ENCODE measurements at places on chromosomes 4 and X. TPM values are rescaled to one million over a fixed set of nuclear protein-coding genes. Genes with fewer than 3 reads are reported as not detected.

- no peak for DNase-seq
These were observed 200.3 kb upstream of the TENM3 start for GRCh38 chr4:182042945-182043344.

DNA sequence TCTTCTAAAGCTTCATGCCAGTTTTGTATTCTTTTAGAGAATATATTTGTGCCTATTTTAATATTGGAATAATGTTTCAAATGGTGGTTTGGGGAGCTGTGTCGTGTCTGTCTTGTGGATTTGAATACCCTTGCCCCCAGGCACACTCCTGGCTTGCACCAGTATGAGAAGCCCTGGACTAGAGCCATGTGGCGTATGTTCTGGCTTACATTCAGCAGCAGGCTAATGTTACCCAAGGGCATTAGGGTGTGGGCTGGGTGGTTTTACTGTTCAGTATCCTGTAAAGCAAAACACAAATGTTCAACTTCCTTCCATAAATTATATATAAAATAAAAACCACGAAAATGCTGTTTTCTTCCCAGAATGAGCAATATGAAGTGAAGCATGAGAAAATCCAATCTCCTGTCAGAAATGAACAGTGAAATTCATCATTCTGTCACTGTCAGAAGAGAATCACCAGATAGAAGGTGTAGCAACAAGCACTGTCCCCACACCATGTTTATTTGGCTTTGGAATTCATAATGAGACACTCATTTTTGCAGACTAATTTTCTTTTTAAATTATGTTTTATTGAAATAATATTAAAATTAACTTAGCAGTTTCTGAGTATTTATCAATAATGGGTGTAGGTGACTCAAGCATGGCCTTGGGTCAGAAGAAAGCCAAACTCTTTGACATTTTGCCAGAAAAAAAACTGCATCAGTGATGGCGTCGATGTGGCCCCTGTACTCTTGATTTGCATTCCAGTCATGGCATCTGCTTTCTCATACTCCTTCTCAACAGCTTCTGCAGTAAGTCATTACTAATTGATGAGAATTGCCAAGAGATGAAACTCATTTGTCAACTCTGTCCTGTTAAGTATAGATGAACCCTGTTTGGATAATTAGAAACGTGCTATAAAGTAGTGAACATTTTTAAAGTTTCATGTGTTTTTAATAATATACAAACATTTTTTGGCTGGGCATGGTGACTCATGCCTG lies 43.8 kb downstream of the WWC2 start:
- peak; percentile 36 for DNase-seq

- DNase-seq: no peak
These were observed 620.7 kb downstream of the RPA4 start for GRCh38 chrX:97504431-97504830.

- DNase-seq: no peak
These were observed 12.9 kb downstream of the SMIM9 start for GRCh38 chrX:154821523-154821922.

GRCh38 chrX:18146954-18147353 lies 73.7 kb downstream of the BEND2 start:
- DNase-seq: no peak

GRCh38 chrX:77389891-77390290 lies 57.3 kb upstream of the FGF16 start:
- DNase-seq: no peak

- DNase-seq: no peak
These were observed 70.9 kb downstream of the DDX60 start for GRCh38 chr4:168247603-168248002.

DNA sequence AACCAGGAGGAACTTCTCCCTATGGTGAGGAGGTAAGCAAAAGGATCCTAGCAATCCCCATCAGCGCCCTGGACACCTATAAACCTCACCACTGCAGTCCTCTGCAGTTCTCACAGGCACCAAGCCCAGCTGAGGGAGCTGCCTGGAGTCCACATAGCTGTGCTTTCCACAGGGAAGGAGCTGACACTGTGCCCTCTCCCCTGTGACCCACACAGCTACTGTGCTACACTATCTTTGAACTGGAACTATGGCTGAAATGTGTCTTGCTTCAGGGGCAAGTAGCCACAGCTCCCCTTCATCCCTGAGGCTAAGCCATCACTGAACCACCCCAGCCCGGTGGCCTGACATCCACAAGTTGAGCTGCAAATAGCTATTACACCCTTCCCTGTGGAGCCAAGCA lies 208.5 kb upstream of the RPL34 start:
- no peak for DNase-seq

GRCh38 chr4:76896614-76897535 lies 1.1 kb downstream of the SOWAHB start:
- peak; percentile 45 for DNase-seq

- DNase-seq: no peak
These were observed 39.4 kb downstream of the RAPGEF2 start for GRCh38 chr4:159142241-159142640.

- no peak for DNase-seq
These were observed 41.0 kb downstream of the RAI2 start for GRCh38 chrX:17820100-17820499.

GRCh38 chrX:71067712-71068043 lies 456 bp downstream of the SNX12 start:
- DNase-seq: no peak

- DNase-seq: no peak
These were observed 28.6 kb upstream of the MXD4 start for GRCh38 chr4:2290488-2290887.

- DNase-seq: no peak
These were observed 241.1 kb downstream of the AFAP1 start for GRCh38 chr4:7698584-7698983.

GRCh38 chr4:180500154-180500553 lies 1743.0 kb upstream of the TENM3 start:
- DNase-seq: no peak

DNA sequence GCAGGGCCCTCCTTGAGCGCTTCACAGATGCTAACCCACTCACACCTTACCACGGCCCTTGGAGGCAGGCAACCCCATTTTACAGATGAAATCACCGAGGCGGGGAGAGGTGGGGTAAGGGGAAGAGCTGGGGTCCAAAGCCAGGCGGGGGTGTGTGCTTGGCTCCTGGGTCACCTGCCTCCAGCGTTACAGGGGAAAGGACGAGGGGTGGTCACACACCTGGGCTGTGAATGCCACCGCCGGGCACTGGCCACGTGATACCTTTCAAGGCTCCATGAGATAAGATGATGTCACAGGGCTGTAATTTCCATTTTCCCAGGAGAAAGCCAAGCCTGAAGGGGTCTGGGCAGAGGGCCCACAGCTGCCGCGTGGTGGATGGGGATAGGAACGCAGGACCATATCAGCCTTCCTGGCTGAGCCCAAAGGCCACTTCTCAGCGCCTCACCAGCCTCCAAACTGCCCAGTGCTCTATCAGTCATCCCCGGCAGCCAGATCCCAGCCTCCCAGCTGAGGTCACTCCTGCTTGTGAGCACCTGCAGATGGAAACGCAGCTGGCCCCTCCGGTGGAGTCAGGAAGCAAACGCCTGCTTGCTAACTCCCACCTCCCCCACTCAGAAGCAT lies 62.4 kb upstream of the CRMP1 start:
- no peak for DNase-seq

DNA sequence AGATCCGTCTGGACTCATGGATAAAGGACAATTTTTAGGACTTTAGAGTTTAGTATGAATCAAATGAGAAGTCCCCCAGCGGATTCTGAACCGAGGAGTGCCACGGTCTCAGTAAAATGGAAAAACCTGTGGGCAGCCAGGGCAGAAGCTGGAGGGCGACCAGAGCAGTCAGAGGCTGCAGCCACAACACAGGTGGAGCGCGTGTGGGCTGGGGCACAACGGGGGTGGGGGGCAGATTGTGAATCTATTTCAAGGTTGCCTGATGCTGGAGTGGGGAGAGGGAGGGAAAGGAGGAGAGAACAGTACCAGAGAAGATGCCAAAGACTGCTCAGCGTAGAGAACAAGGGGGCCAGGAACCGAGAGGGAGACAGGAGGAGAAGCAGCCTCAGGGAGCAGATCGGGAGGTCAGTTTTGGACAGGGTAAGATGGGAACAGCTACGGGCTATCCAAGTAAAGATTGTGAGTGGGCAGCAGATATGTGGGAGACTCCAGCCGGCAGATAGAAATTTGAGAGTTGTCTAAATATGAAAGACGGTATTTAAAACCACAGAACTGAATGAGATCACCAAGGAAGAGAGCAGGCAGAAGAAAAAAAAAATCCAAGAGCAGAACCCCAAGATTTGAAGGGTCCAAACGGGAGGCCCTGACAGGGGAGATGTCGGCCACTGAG lies 9.5 kb downstream of the FAT1 start:
- no peak for DNase-seq

Gene ARX
- total RNA-seq: 9.3 TPM

Gene DHRSX
- total RNA-seq: 37.1 TPM

Gene MAGEE2
- not detected for total RNA-seq

Gene HSPA4L
- 12.9 TPM for total RNA-seq

Gene ARHGEF9
- total RNA-seq: 18.5 TPM

Gene SSX4B
- total RNA-seq: not detected

All from prostate gland (tissue), 2 donors.